ENCODE measurements at places on chromosomes 7 and 10. TPM values are rescaled to one million over a fixed set of nuclear protein-coding genes. Genes with fewer than 3 reads are reported as not detected.

NYAP1 gene
- total RNA-seq = 0.24 TPM

GRCh38 chr7:95718577-95719410, 53.6 kb upstream of the DYNC1I1 start:
- no peak for DNase-seq

GLI3 gene
- not detected for total RNA-seq

IKZF1 gene
- total RNA-seq = 207 TPM

DNA sequence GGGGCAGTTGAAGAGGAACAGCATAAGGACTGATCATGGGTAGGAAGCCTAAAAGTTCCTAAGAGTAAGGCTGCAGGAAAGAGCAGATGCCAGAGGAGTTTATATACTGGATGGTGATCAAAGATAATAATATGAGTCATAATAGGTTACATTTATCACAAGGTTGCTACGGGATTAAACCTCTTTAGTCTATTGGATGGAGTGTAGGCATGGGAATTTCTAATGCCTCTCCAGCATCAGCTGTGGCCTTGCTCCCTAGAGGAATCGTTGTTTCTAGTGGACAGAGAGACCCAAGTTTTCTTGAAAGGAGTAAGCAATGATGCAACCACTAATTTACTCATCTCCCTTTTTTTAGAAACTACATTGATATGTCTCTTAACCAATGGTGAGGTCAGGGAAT, 213.4 kb downstream of the GPR37 start:
- DNase-seq = no peak

GRCh38 chr7:930975-931758, 23.3 kb downstream of the ADAP1 start:
- DNase-seq = no peak

- no peak for DNase-seq
Measured at GRCh38 chr7:74097937-74098614, 14.5 kb downstream of the LIMK1 start.
